ENCODE measurements at places on chromosomes 5 and 9.
A peak's percentile ranks its signal among the peaks of the same experiment; 100 is the strongest.

- peak; percentile 24 for DNase-seq
Observed at GRCh38 chr9:117718085-117718484, 13.9 kb downstream of the TLR4 start.

DNA sequence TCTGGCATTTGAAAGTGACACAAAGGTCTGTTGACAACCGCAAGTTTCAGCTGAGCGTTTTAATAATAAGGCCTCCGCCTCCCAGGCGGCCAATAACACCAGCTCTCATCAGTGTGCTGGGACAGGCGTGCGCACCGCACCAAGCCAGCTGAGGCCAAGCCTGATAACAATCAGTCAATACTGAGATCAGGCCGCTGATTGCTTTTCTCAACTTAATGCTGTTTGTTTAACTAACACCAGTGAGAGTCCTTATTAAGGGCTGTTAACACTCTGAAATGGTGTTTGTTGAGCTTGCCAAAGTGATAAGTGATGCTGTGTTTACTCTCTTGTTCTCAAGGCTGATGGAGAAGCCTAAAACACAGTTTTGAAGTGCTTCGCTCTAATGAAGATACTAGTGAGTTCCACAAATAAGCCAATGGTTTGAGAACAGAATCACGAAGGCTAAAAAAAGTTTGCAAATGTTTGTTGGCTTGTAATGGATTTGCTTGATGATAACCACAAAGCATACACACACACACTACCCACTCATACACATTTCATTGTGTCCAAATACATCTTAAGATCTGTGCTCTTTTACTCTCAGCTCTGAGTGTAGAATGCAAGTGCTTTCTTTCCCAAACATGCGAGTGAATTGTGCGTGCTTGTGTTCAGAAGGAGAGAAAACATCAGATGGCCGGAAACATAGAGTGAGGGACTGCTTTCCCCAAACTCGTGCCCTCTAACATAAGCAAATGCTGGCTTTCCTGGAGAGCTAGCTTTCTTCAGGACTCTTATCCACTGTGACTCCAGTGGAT, 330.4 kb upstream of the KLF4 start:
- DNase-seq = no peak

GRCh38 chr9:92615790-92616189, 54.1 kb downstream of the IPPK start:
- no peak for DNase-seq

- no peak for DNase-seq
Observed at GRCh38 chr5:150486402-150487198, 21.3 kb upstream of the NDST1 start.

DNA sequence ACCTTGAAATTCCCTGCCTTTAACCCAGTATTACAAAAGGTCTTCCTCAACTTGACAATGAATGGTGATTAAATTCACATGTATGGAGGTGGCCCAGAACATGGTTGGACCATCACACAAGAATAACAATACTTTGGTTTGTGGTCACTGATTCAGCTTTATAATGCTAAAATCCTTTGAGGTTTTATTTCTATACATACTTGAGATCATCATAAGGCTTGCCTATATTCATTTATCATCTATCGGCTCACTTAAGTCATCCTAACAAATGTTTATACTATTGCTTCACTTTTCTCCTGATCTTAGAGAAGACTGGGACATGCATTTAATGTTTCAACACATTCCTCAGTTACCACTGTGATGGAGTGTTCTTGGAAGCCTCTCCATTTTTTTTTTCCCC, 191.3 kb downstream of the DMAC1 start:
- no peak for DNase-seq

- no peak for DNase-seq
Observed at GRCh38 chr9:103361906-103362305, 366.8 kb downstream of the CYLC2 start.

DNA sequence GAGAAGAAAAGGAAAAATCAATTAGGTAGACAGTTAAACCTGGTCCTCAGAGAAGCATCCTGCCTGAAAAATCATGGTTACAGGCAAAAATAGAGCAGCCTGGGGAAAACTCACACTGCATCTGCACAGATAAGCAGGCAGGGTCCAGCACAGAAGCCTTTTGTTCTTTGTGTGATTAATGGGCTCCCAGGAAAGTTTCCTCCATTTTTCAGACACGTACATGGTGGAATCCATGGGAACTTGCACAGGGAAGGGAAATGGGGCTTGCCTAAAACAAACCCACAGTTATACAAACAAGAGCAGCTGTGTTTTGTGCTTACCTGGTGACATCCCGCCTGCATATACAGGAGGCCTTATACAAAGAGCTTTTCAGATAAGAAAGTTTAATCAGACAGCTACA, 243.9 kb upstream of the ATP10B start:
- no peak for DNase-seq

DNA sequence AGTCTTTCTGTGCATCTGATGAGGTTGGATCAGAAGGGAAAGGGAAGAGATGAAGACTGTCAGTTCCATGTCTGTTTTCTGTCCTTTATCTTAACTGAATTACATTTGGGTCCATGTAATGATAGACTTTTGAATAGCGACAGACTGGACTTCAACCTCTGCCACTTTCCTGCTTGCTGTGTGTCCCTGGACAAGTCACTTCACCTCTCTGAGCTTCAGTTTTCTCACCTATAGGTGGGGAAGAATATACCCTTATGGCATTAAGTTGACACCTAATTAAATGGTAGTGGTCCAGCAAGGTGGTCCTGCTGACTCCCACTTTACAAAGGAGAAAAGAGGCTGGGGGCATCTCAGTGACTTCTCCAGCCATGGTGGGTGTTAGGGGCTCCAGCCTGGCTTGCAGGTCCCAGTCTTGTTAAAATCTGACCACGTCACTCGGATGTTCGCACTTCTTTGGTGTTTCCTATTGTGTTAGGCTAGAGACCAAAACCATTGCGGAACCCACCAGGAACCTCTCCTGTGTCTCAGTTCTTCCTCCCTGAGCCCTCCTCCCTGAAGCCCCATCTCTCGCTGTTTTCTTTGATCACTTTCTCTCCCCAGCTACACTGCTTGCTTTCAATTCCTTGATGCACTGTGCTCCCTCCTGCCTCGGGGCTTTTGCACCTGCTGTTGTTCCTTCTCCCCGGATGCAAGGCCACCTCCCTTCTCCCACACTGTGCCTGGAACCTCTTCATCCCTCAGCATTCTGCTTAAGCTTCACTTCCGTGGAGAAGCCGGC, 256.5 kb downstream of the NSG2 start:
- no peak for DNase-seq
